Esophagus squamous epithelium (tissue), 5 donors: ENCODE measurements at places on chromosomes 3 and 15.

GRCh38 chr3:119148493-119149180 is 2.7 kb downstream of the TEX55 start:
- DNase-seq: no peak

GRCh38 chr3:64656544-64656943 is 31.3 kb downstream of the ADAMTS9 start:
- DNase-seq: no peak

- DNase-seq: no peak
These were observed 48.3 kb downstream of the NPTN start for GRCh38 chr15:73584699-73585420.

DNA sequence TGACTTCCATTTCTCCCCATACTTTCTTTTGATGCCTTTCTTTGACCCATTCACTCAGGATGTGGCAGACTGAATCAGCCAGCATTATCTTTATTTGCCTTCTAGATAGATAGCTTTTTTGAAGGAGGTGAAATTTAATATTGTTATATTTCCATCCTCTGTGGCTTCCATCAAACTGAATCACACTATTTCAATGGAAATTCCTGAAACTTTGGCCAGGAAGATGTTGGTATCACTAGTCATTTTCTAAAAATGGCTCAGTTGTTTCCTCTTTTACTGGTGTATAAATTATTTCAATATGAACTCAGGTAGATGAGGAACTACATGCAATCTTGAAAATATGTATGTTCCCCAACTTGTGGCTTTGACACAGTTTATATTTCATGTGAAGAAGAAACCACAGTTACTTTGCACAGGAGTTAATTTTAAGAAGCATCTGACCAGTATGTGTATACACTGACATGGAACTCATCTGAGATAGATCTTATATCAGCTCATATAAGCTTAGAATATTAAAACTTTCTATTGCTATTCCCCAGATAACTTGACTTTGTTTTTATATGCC is 248.3 kb downstream of the CGGBP1 start:
- DNase-seq: no peak

GRCh38 chr3:141863491-141863890 is 13.0 kb upstream of the ATP1B3 start:
- no peak for DNase-seq

- no peak for DNase-seq
These were observed 2.6 kb downstream of the ZNF80 start for GRCh38 chr3:114234745-114235144.

- DNase-seq: no peak
These were observed 17.4 kb downstream of the DET1 start for GRCh38 chr15:88529021-88529630.

DNA sequence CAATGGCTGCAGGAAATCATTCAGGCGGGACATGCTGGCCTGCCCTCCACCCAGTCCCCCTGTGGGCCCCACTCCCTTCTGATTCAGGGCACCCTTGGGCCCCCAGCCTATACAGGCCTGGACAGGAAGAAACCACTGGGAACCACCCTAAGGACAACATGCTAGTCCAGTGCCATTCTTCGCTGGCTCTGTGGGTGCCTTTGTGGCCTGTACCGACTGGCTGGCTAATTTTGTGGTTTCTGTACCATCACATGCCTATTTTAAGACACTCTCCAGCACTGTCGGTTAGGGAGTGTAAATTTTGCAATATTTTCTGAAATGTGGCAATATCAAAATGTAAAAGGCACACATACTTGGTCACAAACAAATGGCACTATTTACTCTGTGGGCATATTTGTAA is 61.4 kb upstream of the POLG start:
- DNase-seq: no peak

GRCh38 chr3:53164911-53165310 is 3.9 kb downstream of the PRKCD start:
- DNase-seq: no peak

GRCh38 chr15:22992024-22992326 is 11.8 kb upstream of the CYFIP1 start:
- DNase-seq: no peak

DNA sequence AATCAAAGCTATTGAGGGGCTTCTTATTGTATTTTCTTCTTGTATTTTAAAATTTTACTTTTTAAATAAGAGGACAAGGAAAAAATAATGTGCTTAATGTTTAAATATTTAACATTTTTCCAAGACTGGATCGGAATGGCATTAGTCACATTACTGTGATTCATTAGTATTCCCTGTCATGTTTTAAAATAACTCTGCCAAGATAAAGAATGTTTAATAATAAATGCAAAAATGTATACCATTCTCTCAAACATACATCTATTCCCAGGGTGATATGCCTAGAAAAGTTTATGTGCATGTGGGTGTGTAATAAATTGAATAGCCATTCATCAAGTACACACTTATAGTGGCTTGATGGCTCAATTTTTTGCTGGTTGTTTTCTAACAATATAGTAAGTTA is 936.1 kb downstream of the PLOD2 start:
- no peak for DNase-seq

GRCh38 chr3:141124715-141125114 is 73.6 kb downstream of the SPSB4 start:
- no peak for DNase-seq

- peak; percentile 12 for DNase-seq
These were observed 42.2 kb upstream of the PLCL2 start for GRCh38 chr3:16842272-16843270.

DNA sequence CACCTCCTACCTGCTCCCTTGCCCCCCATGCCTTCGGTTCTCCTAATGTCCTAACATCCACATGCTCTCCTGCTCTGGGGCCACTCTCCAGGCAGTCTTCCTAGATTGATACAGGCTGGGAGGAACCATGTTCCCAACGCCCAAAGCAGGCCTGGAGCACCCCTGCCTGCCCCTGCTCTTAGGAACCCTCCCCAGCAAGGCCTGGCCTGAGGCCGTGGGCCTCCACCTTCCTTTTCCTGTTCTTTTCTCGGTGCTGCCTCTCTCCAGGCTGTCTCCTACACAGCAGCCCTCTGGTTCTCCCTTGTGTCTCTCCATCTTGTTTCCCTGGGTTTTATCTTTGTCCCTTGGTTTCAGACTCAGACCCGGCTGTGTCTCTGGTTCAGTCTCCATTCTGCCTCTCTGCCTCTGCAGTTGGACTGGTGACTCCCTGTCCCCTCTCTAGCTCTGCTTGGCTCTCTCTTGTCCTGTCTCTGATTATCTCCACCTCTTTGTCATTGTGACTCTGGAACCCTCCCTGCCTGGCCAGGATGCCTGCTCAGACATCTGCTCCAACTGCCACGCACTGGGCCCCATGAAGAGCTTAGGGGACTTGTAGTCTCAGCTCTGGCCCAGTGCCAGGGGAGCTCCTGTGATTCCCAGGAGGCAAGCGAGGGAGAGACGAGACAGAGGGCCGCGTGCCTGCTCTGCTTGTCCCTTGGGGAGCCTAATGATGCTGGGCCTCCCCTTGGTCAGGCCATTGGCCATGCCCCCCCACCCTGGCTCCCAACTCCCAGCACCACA is 26.0 kb upstream of the RPL29 start:
- no peak for DNase-seq

GRCh38 chr3:118369892-118370491 is 664.7 kb downstream of the IGSF11 start:
- no peak for DNase-seq

- DNase-seq: no peak
These were observed 32.8 kb upstream of the CGNL1 start for GRCh38 chr15:57343498-57343897.

DNA sequence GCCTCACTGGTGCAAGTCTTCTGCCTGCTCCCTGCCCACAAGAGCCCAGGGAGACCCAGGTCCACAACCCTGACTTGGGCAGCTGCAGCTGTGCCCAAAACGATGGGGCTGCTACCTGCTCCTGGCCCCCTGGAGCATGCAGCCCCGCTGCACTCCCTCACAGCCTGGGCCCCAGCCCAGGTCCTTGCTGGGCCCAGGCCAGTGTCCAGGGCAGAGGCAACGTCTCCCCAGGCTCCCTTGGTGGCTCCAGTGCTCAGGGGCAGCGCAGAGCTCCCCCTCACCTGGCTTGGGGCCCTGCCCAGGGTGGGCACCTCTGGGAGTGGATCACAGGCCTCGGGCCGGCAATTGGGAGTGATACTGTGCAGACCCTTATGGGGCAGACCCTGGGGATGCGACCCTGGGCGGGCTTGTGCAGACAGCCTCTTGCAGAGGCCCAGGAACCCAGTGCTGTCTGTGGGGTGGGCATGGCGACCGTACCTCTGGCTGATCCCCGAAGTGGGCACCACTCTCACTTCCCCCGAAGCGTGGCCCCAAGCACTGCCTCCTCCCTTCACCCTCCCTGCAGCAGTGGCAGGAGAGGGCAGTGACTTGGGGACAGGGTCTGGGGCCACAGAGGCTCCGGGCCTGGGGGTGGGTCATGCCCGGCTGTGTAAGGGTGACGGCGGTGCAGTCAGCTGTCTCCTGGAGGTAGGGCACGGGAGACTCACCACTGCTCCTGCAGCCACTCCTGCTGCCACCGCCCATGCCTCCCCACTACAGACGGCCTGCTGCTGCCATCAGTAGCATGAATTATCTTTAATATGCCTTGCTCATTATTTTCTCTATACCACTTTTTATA is 255.9 kb downstream of the DOCK3 start:
- no peak for DNase-seq

GRCh38 chr3:72818905-72819304 is 29.3 kb downstream of the SHQ1 start:
- DNase-seq: no peak

GRCh38 chr3:10933021-10933420 is 59.5 kb upstream of the SLC6A1 start:
- DNase-seq: no peak

DNA sequence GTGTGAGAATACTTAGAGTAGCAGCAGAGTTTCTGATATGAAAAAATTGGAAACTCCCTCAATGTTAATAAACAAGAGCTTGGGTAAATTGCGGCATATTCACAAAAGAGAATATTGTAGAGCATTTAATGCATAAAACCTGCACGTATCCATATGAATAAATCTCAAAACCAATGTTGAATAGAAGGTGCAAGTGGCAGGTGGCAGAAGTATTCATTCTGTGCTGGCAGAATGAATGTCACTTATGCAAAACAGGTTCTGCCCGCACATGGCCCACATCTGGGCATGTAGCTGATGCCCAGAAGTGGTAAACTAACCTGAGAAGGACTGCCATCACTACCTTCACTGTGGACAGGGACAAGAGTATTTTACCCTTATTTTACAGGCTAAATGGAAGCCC is 14.1 kb upstream of the PRSS50 start:
- DNase-seq: no peak

- DNase-seq: no peak
These were observed 551.1 kb downstream of the NAALADL2 start for GRCh38 chr3:175410251-175410650.

DNA sequence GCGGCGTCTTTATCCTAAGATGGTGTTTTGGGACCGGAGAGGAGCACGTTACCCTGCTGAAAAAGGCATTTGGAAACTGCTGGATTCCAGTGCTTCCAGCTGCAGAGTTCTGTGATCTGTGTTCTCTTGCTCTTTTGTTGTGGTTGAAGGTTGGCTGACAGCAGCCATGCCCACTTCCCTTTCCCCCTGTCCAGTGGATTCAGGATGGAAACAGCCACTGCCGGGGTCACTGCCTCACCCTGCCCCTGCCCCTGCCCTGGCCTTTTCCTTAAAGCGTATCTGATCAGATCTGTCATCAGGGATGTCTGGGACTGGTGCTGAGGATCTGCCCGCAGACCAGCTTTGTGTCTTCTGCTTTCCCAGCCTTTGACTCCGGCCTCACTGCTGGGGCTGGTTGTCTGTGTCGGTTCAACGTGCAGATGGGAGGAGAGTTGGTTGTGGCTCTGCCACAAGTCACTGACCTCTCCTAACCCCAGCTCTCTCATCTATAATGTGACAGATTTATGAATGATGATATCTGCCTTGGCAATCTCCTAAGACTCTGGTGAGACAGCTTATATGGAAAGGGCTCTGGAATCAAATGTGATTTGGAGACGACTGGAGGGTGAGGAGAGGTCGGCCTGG is 219.4 kb upstream of the BHLHE40 start:
- DNase-seq: no peak

DNA sequence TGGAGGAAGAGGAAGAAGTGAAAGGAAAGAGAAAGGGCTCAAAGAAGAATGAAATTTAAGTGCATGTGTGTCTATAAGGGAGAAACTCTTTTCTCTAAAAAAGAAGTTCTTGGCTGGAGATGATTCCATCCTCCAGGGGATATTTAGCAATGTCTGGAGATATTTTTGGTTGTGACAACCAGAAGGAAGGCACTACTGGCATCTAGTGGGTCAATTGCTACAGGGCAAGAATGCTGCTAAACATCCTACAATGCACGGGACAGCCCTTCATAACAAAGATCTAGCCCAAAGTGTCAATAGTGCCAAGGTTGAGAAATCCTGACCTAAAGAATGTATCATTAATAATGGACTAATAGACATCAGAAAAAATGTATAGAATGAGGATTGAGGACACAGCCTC is 57.4 kb upstream of the ST3GAL6 start:
- no peak for DNase-seq

DNA sequence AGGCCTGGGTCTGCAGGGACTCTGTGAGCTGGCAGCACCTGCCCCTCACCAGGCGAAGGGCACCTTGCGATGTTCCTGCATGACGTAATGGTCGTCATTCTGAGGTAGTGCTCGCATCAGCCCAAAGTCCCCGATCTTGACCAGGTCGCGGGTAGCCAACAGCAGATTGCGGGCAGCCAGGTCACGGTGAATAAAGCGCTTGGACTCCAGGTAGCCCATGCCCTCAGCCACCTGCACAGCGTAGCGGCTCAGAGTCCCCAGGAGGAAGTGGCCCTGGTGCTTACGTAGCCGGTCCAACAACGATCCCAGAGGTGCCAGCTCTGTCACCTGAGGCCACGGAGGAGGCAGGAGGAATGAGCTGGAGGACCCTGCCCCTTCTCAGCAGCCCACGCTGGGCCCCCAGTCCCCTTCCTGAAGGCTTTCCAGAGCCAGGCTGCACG is 26.3 kb downstream of the TNK2 start:
- no peak for DNase-seq

DNA sequence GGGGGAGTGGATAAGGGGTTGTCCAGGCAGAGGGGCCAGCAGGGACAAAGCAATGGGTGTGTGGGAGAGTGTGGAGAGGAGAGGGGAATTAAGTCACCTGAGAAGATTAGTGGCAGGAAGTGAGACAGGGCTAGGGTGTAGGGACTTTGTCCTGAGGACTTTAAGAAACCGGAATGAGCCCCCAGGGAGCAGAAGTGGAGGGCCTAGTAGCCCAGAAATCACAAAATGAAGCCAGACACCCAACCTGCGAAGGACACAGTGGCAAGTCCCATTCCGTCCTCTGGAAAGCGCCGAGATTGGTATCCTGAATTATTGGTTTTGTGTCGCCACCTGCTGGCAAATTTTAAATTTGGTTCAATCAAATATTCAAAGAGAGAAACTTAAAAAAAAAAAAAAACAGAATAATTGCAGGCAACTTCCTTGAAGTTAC is 78.0 kb upstream of the SLC25A36 start:
- no peak for DNase-seq
